ENCODE measurements at places on chromosomes 11 and 22. TPM values are rescaled to one million over a fixed set of nuclear protein-coding genes. Genes with fewer than 3 reads are reported as not detected.

DNA sequence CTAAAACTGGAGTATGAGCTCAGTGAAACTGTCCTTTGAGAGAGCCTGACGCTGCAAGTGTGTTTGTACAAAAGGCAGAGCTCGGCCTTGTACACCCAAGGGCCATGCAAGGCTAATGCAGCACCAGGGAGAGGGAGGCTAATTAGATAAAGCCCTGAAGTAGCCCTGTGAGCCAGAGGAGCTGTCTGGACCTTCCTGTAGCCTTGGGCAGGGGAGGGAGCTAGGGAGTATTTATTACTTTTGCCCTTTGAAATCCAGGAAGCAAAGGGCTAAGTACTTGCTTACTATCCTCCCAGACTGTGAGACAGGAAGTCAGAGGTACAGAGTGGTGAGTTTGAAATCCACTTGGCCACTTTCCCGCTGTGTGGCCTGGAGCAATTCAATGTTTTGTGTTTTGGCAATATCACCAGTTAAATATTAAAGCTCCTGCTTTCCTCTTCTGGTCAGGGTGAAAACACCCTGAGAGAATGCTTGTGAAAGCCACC lies 10.2 kb upstream of the LDHA start:
- H3K4me1 ChIP-seq: peaks cover 11% of the 10 kb centered on the region
- peak overlapping the region; percentile 74 for H3K27ac ChIP-seq
- no peaks in the 10 kb centered on the region for H3K27me3 ChIP-seq
- peak overlapping the region; percentile 27 for H3K4me3 ChIP-seq
- DNase-seq: no peak

GRCh38 chr11:126999366-126999765 lies 1.2 kb downstream of the KIRREL3 start:
- no peak overlapping the region for H3K4me3 ChIP-seq
- no peaks in the 10 kb centered on the region for H3K4me1 ChIP-seq
- no peak overlapping the region for H3K27ac ChIP-seq

GRCh38 chr11:69126286-69126685 lies 29.4 kb upstream of the SMIM38 start:
- DNase-seq: peak; percentile 38
- H3K27ac ChIP-seq: no peak overlapping the region
- no peaks in the 10 kb centered on the region for H3K4me1 ChIP-seq
- H3K36me3 ChIP-seq: no peaks in the 10 kb centered on the region

The RRP8 gene
- total RNA-seq: 28.9 TPM

DNA sequence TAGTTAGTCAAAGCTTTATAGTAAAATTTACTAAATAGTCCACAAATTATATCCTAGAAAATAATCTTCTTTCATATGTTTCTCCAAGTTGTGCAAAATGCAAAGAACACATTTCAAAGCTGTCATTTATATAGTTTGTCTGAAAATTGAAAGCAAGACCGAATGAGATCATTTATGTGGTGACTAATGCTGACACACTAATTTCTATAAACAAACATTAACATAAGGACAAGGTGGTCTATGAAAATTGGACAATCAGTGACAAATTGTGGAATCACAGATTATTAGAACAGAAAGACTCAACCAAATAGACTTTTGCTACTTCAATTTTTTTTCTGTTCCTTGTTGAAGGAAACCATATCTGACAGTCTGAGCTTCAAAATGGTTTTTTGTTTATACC lies 1056.1 kb downstream of the LRRC4C start:
- H3K4me1 ChIP-seq: no peaks in the 10 kb centered on the region
- no peak overlapping the region for H3K4me3 ChIP-seq
- no peak for DNase-seq
- H3K36me3 ChIP-seq: no peaks in the 10 kb centered on the region
- no peaks in the 10 kb centered on the region for H3K27me3 ChIP-seq

All from Peyer's patch (tissue), 4 donors.